Left hindlimb (tissue), 1 donor: ENCODE measurements at places on chromosomes 13 and 19.
A peak's percentile ranks its signal among the peaks of the same experiment; 100 is the strongest.

DNA sequence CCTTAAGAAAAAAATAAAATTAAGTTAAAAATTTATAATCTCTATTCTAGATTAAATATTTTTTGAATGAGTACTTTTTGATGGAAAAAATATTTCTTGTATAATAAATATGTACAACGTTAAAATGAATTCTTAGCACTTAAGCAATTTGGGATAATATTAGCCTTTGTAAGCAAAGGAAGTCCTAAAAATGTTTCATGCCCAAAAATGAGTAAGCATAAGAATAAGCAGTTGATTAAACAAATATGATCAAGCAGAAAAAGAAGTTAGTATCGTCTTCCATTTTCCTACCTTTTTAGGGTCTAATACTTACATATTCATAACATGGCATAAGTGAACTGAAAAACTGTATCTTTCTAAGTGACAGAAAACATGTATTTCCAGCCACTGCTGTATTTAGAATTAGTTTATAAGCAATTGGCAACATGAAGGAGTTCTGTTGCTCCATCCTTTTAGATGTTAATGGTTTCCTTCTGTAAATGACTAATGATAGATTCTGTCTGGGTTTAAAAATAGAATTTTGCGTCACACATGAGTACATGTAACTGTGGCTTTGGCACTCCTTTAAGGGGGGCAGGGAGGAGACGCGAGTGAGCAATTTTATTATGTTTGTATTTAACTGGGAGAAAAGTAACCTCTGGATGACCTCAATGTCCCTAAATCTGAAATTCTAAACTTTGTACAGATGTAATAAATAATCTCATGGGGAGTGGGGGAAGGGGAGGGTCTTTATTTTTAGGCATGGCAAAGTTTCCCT is 237.4 kb downstream of the RGCC start:
- peak; percentile 84 for DNase-seq

DNA sequence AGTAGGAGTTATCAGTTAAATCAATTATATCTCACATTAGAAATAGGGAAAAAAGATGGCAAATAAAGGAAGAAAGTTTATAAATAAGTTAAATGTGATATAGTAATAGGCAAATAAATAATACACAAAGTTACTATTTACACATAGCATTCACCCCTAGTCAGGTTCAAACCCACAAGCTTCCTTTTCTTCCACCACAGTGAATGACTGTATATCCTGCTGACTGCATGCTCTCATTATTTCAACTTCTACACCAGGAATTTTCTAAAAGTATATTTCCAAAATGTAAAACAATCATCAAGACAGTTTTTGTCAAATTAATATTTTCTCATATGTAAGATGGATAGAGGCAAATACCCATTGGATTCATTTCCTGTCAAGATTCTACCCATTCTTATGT is 548.6 kb upstream of the SLITRK5 start:
- DNase-seq = no peak

- DNase-seq = no peak
Measured at GRCh38 chr13:68185444-68186141, 955.5 kb upstream of the PCDH9 start.

GRCh38 chr19:33267706-33268105 is 34.6 kb downstream of the CEBPA start:
- DNase-seq = no peak

DNA sequence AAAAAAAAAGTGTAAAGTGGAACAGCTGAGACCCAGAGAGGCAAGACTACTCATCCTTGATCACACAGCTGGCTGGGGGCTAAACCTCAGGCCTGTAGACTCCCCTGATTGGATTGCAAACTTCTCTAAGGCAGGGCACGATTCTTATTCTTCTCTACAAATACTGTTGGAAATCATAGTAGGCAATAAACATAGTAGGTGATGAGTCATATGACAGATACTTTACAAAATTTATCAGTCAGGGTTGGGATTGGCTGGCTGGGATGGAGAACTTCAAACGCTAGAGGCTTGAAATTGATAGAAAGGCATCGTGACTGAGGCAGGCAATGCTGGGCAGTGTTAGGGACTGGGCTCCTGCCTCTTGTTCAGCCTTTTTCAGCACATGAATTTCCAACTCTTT is 5.9 kb upstream of the MATK start:
- no peak for DNase-seq

DNA sequence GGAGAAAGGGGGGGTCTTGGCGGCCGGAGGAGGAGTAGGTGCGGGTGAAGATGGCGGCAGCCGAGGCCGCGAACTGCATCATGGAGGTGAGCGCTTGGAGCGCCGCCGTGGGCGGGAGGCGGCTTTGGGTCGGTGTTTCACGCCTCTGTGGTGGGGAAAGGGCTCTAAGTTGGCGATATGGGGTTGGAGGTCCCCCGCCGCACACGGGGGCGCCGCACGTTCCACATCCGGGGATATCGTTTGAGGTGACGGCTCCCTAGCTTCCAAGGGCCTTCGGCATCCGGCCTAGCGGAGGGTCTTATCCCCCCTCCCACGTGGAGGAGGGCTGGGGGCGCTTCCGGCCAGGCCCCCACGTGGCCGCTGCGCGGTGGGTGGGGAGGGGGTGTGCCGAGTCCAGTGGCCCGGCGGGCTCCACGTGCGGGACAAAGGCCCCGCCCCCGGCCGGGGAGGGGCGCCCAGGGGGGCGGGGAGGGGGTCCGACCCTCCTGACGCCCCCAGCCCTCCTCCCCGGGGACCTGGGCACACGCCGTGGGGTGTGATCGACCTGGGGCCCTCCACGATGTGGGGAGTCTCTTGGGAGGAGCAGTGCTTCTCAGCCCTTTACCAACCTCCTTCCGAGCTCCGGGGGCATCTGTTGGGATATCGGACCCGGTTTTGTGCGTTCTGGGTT is at the start of gene PRMT1:
TSS of gene PRMT1 (plus strand) at position 41 of the 670 bp plus-strand sequence. CDS start at position 51, 10 bp downstream.
- peak; percentile 83 for DNase-seq

DNA sequence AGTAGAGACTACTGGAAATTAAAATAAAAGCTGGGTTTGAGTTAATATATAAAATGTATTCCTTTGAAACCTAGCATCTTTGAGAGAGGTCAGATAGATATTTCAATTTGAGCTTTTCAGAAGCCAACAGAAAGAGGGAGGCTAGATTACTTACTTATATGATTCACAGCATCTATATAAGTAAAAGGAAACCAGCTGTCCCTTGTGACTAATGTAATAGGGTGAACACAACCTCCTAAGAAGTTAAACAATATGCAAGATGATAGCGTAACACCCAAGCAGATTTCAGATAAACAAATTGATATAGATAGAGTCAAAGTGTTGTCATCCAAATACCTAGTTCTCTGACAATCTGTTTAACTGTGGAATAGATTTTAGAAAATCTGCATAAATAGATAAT is 393.5 kb upstream of the GPC6 start:
- no peak for DNase-seq

DNA sequence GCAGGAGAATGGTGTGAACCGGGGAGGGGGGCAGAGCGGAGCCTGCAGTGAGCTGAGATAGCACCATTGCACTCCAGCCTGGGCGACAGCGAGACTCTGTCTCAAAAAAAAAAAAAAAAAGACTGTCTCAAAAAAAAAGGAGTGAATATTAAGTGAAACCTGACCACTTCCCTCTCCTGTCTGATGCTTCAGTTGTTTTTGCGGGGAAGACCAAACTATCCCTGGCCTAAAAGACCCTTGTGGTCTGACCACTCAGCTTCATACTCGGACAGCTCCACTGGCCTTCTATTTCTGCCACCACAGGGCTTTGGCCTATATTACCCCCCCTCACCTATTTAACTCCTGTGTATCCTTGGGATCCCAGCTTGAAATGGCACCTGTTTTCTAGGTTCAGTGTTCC is 2.3 kb downstream of the CLASRP start:
- no peak for DNase-seq

DNA sequence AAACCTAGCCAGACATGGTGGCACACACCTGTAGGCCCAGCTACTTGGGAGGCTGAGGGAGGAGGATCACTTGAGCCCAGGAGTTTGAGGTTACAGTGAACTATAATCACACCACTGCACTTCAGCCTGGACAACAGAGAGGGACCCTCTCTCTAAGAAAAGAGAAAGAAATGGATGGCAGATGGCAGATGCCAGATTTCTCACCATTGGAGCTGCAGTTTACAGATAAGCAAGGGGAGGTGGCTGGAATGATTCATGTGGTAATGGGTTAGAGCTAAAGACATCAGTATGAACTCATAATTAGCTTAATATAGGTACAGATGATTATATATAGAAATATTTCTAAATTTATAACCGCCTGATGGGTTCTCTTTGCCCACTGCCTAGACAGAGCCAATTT is 80.1 kb upstream of the IPO5 start:
- no peak for DNase-seq

GRCh38 chr13:97414392-97414791 is 19.6 kb upstream of the RAP2A start:
- no peak for DNase-seq

GRCh38 chr13:50292081-50292480 is 276.8 kb downstream of the KCNRG start:
- no peak for DNase-seq

- no peak for DNase-seq
Measured at GRCh38 chr13:26299168-26299750, 45.3 kb downstream of the CDK8 start.

GRCh38 chr13:31950111-31950815 is 81.3 kb upstream of the FRY start:
- DNase-seq = no peak

DNA sequence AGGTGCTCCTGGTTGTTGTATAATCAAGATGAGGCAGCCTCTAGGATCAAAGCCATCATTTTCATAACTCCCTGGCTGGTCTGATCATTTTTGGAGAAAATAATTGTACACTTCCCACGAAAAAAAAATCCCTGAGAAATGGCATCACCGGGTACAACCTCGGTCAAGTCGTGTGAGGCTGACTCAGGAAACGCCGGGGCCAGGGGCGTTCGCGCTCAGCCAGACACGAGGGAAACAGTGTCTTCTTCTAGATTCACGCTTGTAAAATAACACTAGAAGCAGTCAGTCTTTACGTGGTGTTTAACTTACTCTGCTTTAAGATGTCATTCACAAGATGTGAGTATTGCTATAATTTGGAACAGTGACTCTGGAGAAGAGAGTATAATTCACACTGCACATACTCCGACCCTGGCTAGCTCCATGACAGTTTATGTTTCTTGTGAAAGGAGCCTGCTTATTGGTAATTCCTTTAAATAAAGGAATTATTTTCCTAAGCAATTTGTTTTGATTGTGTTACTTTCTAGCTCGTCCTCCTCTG is 109.0 kb upstream of the SOX1 start:
- DNase-seq = no peak

DNA sequence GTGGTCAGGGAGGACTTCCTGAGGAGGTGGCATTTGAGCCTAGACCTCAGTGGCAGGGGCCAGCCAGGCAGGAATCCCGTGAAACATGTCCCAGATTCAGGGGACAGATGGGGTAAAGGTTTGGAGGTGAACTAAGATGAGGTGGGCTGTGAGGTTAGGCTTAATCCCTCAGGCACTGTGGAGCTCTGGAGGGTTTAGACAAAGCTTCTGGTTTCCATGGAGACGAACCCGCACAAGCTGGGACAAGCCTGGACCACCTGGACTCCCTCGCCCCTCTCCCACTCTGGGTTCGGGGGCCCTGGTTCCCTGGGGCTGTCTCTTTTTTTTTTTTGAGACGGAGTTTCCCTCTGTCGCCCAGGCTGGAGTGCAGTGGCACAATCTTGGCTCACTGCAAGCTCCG is 15.7 kb downstream of the TJP3 start:
- DNase-seq = no peak

- DNase-seq = no peak
Measured at GRCh38 chr13:32093006-32093405, 61.4 kb downstream of the FRY start.

DNA sequence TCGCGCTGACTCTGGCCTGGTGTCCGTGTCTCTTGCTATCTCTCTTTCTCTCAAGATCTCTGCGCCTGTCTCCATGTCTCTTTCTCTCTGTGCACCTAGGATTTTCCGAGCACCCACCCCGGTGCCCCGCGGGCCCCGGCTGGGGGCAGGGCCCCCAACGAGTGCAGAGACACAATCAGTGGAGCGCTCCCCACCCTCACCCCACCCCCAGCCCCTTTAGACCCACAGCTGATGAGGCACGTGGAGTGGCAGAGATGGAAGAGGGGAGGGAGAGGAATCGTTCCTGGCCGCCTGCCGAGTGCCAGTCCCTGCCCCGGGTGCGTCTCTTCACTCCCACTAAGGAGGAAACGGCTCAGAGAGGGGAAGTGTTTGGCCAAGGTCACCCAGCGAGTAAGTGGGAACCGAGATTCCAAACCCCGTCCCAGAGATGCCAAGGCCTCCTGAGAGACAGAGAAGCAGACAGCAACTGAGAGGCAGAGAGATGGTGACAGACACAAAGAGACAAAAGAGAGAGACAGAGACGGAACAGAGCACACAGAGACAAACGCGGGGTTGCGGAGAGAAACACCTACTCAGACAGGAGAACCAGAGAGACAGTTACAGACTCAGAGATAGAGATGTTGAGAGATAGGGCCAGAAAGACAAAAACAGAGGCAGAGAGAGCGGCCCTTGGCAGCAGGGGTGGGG is 626 bp upstream of the BCL3 start:
- peak; percentile 74 for DNase-seq

GRCh38 chr13:55087085-55087484 is 2053.6 kb upstream of the PRR20A start:
- DNase-seq = no peak

GRCh38 chr13:93328943-93329342 is 102.3 kb downstream of the GPC6 start:
- DNase-seq = no peak

DNA sequence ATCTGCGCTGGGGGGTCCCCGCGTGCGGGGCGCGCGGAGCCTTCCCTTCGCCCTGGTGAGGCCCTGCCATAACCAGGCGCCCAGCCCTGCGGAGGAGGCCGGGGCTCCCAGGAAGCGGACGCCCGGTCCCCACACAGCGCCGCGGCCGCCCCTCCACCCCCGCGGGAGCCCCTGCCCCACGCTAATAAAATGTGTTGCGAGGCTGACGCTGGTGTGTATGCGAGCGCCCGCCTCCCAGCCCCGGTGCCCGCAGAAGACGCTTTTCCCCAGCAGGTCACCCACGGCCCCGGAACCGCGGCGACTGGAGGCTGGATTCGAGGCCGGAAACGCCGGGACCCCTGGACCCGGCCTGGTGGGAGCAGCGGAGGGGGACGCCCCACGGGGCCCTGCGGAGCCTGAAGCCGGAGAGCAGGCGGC is 12.1 kb upstream of the CDC34 start:
- DNase-seq = no peak

DNA sequence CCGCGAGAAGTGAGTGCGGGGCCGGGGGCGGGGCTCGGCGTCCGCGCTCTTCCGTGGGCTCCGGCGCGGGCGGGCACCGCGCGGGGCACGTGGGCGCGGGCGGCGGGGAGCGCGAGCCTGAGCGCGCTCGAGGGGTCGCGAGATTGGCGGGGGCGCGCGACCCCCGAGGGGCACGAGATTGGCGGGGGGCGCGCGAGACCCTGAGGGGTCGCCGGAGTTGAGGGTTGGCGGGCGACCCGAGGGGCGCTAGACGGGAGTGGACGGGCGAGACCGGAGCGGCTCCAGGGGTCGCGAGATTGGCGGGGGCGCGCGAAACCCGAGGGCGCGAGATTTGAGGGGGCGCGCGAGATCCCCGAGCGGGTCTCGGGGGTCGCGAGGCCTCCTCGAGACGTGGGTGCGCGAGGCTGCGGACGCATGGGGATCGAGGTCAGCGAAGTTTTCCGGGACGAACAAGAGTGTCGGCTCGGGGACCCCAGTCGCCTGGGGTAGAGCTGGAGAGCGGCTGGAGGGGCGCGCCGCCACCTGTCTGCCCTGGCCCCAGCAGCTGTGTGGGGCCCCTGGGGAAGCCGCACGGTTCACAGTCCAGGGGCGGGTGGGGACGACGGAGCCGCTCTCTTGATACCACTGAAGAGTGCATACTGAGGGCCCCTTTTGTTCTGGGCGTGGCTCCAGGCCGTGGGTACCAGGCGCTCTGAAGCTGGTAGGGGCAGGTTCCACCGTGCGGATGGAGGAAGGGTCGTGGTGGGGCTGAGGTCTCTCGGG is 682 bp downstream of the SSBP4 start:
- peak; percentile 62 for DNase-seq
